SK-N-SH (cell line): ENCODE measurements at places on chromosomes 3 and 15.
A peak's percentile ranks its signal among the peaks of the same experiment; 100 is the strongest.

DNA sequence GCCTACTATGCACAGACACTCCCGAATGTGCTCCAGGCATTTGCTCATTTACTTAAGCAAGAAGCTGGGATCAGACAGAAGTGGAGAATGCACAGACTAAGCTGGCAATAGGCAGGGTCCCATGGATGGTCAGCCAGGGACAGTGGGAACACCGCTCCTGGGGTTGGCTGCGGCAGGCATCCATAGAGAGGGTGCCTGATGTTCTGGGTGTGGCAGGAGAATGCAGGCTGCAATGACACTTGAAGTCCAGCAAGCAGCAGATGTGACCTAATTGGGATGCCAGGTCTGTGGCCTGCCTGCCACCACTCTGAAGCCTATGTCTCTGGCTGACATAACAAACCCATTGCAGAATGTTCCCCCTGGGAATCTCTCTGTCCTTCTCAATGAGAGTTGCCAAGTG lies 40.2 kb upstream of the SLC6A11 start:
- no peak for DNase-seq

GRCh38 chr15:45550436-45550835 lies 27.9 kb upstream of the SLC30A4 start:
- no peak for DNase-seq

- DNase-seq, result no peak
Measured at GRCh38 chr3:44016818-44017217, 224.9 kb upstream of the TOPAZ1 start.

DNA sequence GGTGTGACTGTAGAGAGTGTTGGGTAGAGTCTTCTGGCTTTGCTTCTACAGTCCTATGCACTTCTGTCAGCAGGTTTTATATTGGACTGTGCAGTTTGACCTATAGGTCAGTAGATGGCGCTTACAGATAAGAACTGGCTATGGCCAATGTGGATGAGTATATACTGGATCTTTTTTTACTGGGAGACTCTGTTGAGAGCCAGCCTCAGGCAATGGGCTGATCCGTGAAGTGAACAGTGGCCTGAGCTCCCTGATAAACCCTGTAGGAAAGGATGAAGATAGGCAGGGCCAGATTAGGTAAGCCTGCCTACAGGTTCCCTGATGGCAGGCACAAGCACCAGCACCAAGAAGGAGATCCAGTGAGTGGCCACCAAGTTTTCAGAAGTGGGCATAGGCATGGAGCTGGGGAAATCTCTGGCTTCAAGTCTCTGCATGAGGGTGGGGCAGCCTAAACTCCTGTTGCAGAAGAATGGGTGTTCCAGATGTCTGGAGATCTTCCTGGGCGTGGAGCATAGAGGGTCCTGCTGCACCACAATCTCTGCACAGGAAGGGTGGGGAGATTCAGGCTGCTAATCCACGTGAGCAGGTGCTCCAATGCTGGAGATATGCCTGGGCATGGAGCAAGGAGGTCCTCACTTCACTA lies 326.0 kb upstream of the SGO1 start:
- DNase-seq, result peak; percentile 49

DNA sequence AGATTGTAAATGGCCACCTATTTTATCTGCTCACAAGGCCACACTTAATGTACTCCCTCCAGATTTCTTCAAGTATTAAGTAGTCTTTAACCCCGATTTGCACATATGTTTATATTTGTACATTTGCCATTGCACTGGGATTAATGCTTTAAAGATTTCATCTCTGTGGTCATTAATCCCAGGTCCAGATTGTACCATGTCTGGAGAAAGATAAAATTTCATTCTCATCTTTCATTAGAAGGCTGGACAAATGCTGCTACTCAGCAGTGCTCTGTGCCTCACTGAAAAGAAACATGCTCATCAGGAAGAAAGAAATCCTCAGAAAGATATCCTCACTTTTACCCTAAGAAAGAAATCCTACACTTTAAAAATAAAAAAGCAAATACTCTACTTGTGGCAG lies 62.5 kb upstream of the LRRC3B start:
- DNase-seq, result no peak

DNA sequence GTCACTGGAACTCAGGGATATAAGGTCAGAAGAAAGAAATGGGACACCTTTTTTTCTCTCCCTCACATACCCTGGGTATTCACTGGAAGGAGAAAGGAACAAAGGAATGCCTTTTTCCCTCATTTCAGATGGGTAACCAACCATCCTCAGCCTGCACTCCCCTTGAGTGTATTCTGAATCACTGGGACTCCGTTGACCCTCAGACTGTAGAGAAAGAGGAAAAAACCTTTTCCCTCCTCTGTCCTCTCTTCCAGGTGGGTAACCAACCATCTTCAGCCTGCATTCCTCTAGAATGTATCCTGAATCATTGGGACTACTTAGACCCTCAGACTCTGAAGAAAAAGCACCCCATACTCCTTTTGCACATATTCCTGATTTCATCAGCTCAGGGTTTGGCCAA lies 11.4 kb downstream of the PRR20G start:
- no peak for DNase-seq

GRCh38 chr3:187041362-187042307 lies 97.7 kb downstream of the RPL39L start:
- no peak for DNase-seq
